ENCODE measurements at places on chromosomes 5 and 9.

- no peak for DNase-seq
Measured at GRCh38 chr5:42361315-42361688, 61.9 kb upstream of the GHR start.

DNA sequence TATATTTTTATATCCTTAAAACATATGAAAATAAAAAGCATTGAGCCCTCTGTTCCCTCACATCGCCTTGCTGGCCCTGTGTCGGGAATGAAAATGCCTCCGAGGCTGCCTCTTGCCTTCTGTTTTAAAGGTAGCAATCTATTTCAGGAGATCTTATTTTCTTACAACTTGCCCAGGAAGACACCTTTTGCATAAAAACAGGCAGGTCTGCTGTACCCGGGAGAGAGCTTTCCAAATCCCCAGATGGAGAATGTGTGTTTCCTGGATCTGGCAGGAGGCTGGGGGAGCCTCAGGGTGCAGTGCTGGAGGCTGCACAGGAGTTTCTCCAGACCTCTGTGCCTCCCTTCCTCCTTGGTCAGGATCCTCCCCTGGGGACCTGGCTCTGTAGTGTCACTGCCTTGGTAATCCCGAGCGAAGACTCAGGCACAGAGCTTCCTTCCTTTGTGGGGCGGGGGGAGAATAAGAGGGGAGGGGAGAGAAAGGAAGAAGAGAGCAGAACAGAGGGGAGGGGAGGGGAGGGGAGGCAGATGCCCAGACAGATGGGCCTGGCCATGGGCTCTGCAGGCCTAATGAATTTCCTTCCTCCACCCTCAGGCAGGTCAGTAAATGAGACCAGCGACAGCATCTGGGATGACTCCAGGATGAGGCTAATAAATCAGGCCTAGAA lies 104.0 kb upstream of the BOD1 start:
- no peak for DNase-seq

DNA sequence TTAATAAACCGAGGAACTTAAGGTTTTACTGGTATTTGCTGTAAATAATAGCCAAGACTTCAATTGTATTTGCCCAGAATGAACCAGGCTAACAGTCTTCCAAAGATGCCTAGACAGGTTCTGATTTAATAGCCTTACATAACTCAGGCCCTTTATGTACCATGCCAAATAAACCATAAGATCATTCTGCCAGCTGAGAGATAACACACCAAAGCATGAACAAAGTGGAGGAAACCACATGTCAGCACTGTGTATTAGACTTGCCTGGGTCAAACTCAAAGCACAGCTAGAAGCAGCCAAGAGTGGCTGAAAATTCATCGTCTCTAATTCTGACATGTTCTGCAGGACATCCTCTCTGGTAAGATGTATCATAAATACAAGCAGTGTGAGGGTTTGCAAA lies 319.3 kb upstream of the ZNF608 start:
- DNase-seq, result no peak

GRCh38 chr9:124325816-124326215 lies 68.1 kb downstream of the NEK6 start:
- no peak for DNase-seq

DNA sequence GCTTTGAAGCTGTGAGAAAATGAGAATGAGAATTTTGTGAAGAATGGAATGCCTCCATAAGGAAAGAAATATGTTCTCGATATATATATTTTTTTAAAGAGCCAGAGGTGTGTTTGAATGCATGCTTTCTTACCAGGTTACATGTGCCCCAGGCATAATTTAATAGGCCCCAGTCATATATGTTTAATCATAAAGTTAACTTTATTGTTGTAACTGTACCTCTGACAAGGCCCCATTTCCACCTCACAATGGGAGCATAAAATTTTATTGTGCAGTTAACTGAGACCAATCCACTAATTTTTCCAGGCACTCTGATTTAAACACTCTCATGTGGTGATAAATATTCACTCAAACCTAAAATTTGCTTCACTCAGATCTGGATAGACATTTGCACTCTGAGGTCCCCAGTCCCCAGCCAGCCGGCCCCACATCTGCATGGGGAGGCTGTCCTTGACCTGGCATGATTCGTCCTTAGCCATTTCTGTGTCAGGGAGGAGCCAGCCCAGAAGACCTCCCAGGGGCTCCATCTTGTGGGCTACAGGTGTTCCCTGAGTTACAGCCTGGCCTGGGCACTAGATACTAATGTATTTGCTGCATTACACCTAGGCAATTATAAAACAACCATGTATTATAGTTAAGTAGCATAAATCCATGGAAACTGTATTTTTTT lies 245.8 kb downstream of the MTRR start:
- no peak for DNase-seq

DNA sequence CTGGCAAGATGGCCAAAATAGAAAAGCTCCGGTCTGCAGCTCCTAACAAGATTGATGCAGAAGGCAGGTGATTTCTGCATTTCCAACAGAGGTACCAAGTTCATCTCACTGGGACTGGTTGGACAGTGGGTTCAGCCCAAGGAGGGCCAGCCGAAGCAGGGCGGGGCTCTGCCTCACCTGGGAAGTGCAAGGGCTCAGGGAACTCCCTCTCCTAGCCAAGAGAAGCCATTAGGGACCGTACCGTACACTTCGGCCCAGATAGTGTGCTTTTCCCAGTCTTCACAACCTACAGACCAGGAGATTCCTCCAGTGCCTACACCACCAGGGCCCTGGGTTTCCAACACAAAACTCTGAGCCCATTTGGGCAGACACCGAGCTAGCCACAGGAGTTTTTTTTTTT lies 277.8 kb downstream of the SLCO4C1 start:
- no peak for DNase-seq

DNA sequence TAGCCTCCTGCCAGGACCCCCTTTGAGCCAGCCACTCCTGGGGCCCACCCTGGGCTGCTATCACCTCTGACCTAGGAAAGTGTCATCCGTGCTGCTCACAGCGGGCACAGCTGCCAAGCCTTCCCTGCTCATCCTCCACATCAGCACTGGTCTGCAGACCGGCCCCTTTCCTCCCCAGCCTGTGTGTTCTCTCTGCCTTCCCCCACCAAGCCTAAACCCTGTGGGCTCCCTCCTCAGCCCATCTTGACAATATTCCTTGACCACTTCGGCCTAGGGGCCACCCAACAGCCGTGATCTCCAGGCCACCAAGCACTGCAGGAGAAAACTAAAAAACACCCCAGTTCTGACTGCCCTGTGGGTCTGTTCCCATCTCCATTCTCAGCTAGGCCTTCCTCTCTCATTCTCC lies 135.1 kb downstream of the DAB2IP start:
- DNase-seq, result no peak

GRCh38 chr9:26311463-26311995 lies 581.1 kb downstream of the CAAP1 start:
- no peak for DNase-seq
